Non-pigmented ciliary epithelial cell (primary cell): ENCODE measurements at places on chromosomes 1 and 21.
A peak's percentile ranks its signal among the peaks of the same experiment; 100 is the strongest.

DNA sequence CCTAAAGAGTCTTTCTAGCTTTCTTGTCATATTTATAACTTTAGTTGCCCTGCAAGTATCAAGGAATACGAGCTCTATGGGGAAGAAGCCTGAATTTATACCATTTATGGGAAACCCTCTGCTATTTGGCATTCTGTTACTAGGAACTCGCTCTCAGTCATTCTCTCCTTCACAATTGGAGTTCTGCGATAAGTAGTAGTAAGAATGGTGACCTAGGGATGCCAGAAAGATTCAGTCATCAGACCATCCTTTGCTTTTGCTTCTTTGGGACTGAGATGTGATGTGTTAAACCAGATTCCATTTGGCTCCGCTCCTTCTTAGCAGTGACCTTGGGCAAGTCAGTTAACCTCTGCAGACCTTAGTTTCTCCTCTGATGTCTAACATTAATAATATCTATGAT lies 256.5 kb downstream of the FGGY start:
- no peak for DNase-seq

- DNase-seq: no peak
Measured at GRCh38 chr1:40844887-40845878, 17.0 kb downstream of the CITED4 start.

GRCh38 chr1:17028662-17029188 lies 17.0 kb upstream of the ATP13A2 start:
- no peak for DNase-seq

DNA sequence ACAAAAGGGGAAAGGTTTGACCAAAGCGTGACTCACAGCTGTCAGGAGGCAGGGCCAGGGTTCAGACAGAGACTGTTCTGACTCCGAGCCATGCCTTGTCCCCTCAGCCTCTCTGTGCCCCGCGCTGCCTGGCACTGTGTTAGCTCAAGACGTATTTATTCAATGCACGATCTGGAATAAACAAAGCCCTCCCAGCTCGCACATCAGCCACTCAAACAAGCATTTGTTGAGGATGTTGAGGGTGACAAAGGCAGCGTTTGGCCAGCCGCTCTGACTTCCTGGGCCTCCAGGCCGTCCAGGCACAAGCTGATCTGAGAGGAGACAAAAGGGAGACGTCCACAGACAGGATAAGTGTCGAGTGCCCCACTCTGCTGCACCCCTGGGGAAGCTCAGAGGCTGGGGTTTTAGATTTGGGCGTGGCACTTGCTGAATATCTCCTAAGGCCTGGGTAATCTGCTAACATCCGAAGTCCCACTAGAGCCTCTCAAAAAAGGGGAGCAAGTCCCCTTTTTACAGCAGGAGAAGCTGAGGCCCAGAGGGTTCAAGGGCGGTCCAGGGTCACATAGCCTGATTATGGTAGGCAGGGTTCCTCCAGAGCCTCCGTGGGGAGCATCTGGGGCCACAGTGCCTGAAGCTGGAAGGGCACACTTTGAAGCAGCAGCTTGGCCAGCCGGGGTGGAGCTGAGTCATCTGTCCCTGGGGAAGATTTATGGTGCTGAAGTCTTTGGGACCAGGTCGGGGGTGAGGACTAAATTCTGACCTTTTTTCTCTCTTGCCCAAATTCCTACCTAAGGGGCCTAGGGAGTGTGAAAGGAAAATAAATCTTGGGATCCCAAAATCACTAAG lies 95.9 kb downstream of the SPSB1 start:
- no peak for DNase-seq

DNA sequence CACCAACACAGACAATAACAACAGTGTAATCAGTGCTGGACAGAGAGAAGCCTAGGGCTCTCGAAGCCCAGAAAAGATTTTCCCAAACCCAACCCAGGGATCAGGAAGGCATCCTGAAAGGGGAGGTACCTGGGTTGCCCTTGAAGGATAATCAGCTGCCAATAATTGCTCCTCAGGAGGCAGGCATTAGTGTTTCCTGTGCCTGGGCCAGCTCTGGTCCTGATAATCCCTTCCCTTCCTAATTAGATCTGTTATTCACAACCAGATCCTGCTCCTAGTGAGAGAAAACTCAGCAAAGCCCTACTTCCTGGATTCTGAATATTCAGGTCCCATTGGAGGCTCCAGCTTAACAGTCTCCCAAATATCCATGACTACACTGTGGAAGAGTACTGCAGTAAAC lies 117.4 kb downstream of the DMRTA2 start:
- DNase-seq: no peak

DNA sequence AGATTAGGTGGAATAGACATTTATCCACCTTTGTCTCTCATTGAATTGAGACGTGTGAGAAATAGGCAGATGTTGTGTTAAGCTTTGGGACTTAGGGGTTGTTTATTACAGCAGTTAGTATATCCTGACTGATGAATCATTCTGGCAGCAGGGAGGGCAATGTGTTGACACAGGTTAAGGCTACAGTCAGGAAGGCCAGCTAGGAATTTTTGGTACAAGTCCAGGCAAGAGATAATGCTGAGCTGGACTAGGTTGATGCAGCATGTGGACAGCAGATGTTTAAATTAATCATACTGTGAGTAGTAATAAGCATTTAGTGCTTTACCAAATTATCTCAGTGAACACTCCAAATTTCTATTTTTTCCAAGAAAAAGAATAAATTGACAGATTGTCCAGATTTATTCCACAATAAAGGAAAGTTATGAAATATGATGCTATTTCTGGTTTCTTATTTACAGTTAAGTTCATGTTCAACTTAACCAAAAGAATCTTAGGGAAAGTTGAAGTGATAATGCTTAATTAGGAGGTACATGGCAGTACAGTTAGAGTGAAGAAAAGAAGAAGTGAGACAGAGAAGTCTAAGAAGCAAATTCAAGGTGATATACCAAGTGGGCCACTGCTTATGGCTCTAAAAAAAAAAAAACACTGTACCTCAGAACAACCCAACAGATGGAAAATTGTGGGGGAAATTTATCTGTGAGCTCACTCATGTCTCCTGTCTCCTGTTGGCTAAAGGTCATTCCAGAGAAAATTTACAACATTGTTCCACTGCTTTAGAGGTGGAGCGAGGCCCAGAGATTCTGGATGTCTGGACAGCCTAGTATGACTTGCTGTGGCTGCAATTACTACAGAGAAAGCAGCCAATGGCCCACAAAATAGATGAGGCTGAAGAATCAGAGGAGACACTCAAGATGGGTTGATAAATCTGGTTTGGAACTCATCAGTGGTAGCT lies 102.7 kb upstream of the C21orf91 start:
- DNase-seq: peak; percentile 31

- no peak for DNase-seq
Measured at GRCh38 chr1:47510282-47510811, 72.5 kb downstream of the FOXD2 start.

DNA sequence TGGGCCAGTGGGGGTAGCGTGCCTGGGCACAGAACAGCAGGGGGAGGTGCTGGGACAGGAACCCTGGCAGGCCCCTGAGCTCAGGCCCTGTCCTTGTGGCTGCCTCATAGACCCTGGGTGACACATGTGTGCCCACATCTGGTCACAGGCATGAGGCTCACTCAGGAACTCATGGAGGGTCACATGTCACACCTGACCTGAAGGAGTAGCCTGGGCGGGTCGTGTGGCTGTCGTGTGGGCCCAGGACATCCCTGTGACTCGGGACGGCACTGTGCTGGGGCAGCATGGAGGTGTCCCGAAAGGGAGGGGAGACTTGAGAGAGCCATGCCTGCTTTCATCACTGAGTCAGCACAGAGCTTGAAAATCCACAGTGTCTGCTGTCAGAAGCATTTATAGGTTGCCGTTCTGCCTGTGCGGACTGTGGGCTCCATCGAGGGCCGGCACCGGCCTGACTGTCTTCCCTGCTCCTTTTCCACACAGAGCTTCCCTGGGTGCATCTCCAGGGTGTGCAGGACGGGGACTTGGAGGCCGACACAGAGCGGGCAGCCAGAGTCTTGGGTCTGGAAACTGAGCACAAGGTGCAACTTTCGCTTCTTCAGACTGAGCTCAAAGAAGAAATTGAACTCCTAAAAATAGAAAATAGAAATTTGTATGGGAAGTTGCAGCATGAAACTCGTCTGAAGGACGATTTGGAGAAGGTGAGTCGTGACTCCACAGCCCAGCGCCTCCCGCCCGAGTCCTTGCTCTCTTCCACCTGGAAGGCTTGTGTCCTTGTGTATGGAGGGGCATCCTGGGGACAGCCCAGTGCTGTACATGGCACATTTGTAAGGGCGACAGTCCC lies 32.8 kb downstream of the PCNT start:
- DNase-seq: no peak

DNA sequence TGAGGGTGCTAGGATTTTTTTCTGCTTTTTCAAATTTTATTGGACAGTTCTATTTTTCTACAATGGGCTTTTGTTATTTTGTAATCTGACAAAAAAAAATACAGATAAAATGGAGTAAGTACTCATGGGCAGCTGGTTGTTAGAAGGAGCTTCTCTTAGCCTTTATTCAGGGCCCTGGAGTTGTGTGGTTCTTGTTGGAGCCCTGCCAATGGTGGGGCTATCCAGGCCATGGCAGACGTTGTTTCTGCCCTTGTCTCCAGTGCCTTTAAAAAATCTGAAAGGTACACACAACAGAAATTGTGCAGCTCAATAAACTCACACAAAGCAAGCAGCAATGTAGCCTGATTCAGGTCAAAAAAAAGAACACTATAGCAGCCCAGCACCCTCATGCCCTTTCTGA lies 153.5 kb upstream of the GALNT2 start:
- no peak for DNase-seq

- no peak for DNase-seq
Measured at GRCh38 chr1:147475488-147475887, 65.8 kb upstream of the BCL9 start.

GRCh38 chr1:188420177-188420576 lies 1591.4 kb downstream of the PLA2G4A start:
- DNase-seq: no peak

DNA sequence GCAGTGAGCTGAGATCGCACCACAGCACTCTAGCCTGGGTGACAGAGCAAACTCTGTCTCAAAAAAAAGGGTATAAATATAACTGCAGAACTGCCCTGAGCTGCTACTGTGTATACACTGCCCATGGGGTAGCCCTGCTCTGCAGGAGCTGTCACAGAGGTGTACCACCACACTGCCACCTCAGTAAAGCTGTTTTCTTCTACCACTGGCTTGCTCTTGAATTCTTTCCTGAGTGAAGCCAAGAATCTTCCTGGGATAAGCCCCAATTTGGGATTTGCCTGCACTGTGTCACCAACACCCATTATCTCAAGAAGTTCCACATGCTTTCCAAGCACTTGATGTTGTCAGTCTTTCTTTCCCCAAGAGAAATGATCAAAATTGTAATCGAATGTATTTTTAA lies 30.6 kb upstream of the SLC6A9 start:
- no peak for DNase-seq

DNA sequence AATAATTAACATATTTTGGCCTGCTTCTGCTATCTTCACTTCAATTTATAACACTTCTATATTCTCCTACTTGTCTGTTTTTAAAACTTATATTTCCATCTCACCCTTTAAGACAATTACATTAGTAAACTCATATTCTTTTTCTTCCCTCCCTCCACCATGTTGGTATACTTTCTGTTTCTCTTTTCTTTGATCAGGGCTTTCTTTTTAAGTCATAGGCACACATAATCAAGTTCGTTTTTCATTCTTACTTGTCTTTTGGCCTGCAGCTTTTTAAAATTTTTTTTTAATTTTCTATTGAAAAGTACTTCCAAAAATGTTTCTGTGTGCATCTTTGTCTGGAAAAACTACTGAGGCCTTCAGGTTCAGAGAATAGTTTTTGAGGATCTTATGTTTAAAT lies 2.3 kb downstream of the PYHIN1 start:
- no peak for DNase-seq

DNA sequence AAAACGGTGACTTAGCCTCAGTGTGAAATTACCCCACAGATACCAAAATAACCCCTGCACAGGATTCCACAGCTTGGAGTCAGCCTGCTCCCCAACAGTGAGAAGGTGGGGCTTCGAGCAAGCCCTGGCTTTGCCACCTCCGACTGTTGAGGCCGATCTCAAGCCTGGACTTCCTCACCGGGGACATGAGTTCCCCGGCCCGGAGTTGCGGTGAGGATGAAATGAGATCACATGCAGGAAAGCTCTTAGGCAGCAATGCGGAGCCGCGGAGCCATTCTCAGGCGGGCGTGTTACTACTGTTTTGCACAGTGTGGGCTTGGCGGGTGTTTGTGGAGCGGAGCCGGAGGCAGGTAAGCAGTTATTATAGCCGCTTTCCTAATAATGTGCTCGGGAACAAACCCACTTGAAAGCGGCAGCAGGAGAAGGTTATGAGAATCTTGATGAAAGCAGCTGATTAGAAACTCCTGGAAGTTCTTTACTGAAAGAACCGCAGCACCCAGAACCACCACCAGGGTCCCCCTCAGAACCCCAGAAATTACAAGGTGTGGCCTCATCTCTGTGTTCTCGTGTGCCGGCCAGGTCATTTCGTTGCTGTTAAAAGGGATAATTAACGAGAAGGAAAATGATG lies 3.9 kb upstream of the CLSTN1 start:
- no peak for DNase-seq

- DNase-seq: no peak
Measured at GRCh38 chr1:33429856-33430691, 821 bp downstream of the PHC2 start.

GRCh38 chr21:45016406-45017038 lies 57.9 kb upstream of the ADARB1 start:
- DNase-seq: no peak

DNA sequence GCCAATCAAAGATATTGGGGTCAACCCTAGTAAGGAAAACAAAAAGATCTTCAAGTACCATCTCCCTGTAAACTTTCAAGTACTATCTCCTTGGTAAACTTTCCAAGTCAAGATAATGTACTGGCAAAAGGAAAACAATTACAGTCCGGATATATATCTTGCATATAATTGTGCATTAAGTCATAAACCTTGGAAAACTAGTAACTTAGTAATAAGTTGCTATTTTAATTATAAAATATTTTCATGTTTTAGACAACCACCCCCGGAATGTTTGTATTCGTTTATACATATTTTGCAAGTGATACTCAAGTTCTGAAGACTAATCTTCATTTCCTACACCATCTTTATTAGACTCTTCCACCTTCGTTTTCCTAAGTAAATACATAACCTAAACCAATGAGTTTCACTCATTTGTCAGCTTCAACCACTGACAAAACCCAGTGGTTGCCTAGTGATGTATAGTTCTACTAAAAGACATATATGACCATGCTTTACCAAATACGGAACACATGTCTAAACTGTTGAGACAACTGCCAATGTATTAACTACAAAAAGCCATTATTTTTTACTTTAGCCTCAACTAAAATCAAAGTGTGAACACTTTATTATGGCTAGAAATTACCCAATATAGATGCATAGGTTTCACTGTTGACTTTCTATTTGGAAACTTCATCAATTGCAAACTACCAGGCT lies 1.7 kb downstream of the AKT3 start:
- DNase-seq: no peak
